ENCODE measurements at places on chromosomes 7 and 10.
A peak's percentile ranks its signal among the peaks of the same experiment; 100 is the strongest.

GRCh38 chr7:131554880-131555516 lies 1.4 kb downstream of the PODXL start:
- no peak for DNase-seq

DNA sequence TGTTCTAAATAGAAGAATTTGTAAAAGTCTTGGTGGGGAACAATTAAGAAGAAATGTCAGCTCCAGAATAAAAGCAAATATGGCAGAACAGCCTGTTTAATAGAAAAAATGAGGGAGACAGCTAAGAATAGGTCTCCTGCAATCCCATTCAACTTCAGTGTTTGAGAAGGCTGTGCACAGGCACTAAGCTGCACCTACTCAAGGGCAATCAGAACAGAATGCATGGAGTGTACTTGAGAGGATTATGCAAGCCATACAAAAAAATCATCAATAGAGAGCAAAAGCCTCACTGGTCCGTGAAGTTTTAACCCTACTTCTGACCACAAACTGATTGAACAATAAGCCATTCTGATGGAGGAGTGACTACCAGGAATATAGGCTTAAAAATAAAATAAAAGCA lies 690.7 kb upstream of the PCDH15 start:
- no peak for DNase-seq

GRCh38 chr7:135147341-135147898 lies 452 bp upstream of the TMEM140 start:
- DNase-seq: peak; percentile 73

DNA sequence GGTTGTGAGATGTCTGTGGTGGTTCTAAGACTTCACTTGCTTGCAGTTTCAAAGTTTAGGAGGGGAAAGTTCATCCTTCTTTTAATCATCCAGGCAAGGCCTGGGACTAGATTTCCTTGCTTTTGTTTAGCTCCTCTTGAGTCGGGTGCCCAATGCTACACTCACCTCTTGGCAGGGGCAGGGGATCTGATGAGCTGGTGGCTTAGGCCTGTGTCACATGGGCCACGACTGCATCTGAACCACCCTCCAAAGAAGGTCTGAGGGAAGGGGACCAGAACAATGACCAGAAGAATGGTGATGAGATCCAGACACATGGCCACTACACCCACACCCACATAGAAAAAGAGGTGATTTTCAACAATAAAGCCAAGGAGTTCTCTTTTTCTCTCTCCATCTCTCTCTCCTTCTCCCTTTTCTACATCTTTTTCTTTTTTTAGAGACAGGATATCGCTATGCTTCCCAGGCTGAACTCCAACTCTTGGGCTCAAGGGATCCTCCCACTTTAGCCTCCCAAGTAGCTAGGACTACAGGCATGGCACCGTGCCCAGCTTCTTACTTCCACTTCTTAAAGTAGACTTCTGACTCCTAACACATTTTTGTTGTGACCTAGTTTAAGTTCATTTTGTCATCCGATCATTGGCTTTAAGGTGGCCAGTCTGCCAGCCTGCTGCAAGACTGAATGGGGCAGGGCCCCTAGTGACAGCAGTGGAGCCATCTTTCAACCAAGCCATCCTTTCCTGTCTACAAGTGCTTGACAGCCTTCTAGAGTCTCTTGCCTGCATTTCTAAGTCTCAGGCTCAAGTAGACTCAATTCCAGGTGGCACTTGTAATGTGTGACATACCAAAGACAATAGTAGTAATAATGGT lies 350.9 kb downstream of the RNLS start:
- no peak for DNase-seq

DNA sequence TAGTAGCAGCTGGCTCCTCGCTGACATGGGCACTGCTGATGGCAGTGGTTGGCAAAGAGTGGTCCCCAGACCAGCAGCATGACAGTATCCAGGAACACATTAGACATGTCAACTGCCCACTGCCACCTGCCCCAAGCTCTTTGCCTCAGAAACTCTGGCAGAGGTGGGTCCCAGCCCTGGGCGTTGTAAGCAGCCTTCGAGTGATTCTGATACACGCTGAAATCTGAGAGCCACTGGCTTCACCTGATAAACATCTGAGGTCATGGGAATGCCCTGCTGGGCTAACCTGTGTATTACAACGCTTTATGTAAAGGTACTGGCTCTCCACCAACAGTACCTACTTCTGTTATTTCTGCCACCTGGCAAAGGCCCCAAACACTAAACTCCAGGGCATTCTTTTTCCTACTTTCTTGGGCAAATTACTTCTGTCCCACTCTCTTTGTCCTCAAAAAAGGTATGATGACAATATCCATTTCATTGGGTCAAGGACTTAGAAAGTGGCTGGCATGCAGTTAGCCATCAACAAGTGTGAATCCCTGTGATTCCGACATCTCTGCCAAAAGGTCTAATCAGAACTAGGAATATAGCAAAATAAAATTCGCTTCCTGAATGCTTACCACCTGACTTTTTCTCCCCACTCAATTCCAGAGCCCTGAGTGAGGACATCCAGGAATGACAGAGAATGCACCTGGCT lies 9.2 kb downstream of the SGMS1 start:
- peak; percentile 28 for DNase-seq

- no peak for DNase-seq
Observed at GRCh38 chr7:157769526-157770215, 432.9 kb downstream of the DNAJB6 start.

DNA sequence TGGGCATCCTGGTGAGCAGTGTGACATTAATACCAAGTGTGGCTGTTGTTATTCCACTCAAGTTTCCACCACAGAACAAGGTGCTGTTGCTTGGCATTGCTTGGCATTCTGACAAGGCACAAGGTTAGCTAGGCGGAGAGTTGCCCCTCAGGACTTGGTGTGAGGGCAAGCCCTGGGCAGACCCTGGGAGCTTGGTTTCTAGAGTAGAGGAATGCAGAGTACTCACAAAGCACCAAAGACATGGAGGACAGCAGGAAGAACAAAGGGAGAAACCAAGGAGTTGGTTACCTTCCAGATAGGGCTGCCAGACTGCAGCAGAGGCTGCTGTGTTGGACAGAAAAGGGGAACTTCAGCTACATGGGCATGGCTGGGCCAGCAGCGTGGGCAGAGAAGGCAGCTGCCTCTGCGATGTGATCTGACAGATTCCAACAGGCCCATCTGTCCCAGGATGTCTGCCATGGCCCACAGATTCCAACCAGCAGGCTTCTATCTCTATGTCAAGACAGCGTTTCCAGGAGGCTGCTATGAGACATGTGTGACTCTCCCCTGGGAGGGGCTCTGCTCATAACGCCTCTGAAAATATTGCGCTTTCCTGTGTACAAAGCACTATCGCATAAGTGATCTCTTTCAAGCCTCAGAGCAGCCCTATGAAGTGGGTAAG lies 1.8 kb downstream of the GOLGA7B start:
- DNase-seq: peak; percentile 45
